ENCODE measurements at places on chromosomes 13 and 19.

DNA sequence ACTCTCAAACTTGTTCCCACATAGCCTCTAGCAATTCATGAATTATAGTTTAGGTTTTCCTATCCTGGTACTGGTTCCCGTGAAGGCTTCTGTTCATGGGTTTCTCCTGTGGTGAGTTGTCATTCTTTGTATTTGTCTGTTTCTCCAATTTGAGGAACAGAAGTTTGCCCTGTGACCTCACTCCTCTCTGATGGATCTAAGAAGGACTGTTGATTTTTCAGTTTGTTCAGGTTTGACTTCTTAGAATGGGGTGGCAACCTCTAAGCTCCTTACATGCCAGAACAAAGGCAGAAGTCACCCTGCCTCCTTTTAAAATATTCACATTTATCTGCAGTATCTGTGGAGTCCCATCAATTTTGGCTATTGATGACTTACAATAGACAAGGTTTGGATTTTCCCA is 354.0 kb downstream of the SPRY2 start:
- DNase-seq: no peak

- DNase-seq: no peak
These were observed 154.6 kb upstream of the IPO5 start for GRCh38 chr13:97798836-97799235.

GRCh38 chr19:1177322-1178114 is 3.5 kb upstream of the SBNO2 start:
- DNase-seq: no peak

- no peak for DNase-seq
These were observed 58.9 kb downstream of the SPACA7 start for GRCh38 chr13:112434937-112435523.

DNA sequence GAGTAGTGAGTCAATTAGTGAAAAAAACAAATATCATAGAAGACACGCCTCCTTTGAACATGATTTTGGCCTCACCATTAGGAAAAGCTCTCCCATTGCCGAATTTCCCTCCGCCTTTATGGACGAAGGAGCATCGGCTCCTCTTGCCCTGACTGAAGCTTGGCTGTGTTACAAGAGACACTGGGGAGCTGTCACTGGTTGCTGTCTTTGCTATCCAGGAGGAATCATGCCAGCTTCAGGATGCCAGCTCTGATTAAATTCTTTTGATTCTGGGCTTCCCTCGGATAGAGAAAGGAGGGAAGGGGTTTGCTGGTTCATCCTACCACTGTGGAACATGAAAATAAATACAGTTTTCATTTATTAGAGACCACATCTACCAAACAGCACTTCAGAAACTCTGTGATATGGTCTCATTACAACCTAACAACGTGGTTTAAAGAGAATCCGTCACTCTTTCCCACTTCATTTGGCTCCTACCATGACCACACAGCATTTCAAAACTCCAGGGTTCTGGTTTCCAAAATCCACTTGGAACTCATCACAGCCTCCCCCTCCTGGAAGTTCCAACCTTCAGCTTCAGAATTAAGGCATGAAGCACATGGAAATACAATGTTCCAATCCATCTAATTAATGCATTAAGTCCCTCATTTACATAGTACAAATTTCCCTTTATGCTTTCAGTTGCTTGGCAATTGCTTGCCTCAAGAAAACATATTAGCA is 446.0 kb downstream of the EFNB2 start:
- DNase-seq: no peak

- DNase-seq: no peak
These were observed 11.9 kb downstream of the LTBP4 start for GRCh38 chr19:40612831-40613689.

DNA sequence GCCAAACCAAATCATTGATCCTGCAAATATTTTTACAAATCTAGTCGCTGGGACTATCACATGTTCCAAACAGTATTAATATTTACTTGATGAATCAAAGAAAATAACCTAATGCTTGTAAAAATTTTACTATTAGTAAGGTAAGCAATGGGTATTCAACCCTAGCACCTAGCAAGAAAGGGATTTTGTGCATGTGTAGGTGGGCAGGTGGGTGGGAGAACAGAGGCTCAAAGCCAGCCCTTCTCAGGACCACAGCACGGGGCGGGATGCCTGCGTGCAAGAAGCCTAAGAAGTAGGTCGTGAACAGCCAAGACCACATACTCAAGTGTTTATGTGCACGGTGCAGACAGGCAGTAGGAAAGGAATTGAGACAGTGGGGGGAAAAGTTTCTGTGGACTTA is 26.6 kb downstream of the DOCK9 start:
- DNase-seq: no peak
